HCT116 (cell line): ENCODE measurements at places on chromosomes 16 and 17. TPM values are rescaled to one million over a fixed set of nuclear protein-coding genes. Genes with fewer than 3 reads are reported as not detected.

DNA sequence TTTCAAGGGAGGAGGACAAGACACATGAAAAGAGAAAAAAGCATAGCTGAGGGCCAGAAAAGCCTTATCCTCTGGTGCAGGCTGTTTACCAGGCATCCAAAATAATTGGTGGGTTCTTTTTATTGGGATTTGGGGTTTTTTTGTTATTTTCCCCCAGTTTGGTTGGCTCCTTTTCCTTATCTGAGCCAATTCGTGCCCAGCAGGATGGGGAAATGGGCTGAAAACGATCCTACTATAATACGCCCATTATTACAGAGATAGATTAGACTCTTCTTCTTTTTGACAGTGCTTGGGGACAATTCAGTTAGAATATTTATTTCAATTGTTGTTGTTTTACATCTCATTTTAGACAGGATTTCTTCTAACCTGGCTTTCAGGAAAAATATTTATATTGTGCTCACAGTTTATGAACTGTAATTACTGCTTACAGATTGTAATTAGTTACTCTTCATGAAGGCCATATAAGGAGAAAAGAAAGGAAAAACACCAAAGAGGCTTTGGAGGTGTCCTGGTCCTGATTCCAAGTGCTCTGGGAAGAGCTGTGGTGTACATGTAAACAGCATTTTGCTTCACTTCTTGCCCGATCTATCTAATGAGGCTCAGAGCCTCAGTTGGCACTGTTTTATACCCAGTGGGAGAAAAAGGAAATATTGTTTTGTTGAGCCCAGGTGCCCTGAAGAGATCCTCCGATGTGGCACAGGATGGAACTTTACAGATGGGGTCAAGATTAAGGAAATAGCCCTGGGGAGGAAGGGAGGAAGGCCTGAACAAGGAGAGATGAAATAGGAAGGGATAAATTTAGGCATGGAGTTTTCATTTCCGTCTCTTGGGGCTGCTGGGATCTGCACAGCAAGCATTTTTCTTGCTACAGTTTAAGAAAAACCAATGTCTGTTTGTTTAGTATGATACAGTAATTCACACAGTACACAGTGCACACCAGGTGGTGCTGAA, 611 bp upstream of the ANKRD40 start:
- H3K27me3 ChIP-seq: no peaks in the 10 kb centered on the region
- no peaks in the 10 kb centered on the region for H3K36me3 ChIP-seq
- H3K27ac ChIP-seq: peak overlapping the region; percentile 96
- no peak for DNase-seq
- peaks cover 43% of the 10 kb centered on the region for H3K4me1 ChIP-seq
- peak overlapping the region; percentile 76 for H3K4me3 ChIP-seq

DNA sequence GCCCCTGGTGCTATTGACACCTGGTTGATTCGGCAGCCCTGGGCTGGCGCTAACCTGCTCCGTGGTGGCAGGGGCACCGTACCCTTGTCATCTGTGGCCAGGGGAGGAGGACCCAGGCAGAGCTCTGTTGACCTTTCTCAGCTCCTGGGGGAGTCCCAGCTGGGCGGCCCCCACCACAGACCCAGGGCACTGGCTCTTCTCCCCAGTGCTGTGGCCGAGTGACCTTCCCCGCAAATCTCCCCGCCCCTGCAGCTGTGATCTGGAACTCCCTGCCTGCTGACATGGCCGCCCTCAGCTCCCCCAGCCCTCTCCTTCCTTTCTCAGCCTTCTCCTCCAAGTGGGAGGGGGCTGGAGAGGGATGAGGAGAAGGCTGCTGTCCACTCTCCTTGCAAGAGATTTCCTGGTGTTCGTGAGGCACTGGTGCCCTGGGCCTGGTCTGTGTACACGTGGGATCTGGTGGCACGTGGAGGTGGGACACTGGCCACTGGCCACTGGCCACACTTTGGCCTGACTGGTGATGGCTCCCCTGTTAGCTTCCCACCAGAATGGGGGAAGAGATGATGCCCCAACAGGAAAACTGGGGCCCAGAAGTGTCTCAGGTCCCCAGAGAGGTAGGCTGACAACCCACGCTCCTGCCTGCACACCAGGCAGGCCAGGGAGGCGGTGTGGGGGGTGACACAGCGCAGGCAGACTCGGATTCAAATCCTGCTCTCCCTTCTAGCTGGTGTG, 8.2 kb downstream of the FMNL1 start:
- H3K36me3 ChIP-seq: no peaks in the 10 kb centered on the region
- no peak overlapping the region for H3K4me3 ChIP-seq
- no peak for DNase-seq
- no peaks in the 10 kb centered on the region for H3K27me3 ChIP-seq
- no peak overlapping the region for H3K27ac ChIP-seq

The MGAT5B gene
- total RNA-seq: 4.4 TPM

- no peaks in the 10 kb centered on the region for H3K36me3 ChIP-seq
- H3K27me3 ChIP-seq: peaks cover 5% of the 10 kb centered on the region; the same call in 1 of the 2 replicates
- no peak for DNase-seq
- H3K4me3 ChIP-seq: no peak overlapping the region
- H3K27ac ChIP-seq: no peak overlapping the region
Measured at GRCh38 chr16:58375386-58375785, 16.9 kb upstream of the GINS3 start.

- H3K27me3 ChIP-seq: no peaks in the 10 kb centered on the region
- DNase-seq: no peak
- H3K4me3 ChIP-seq: no peak overlapping the region
- no peak overlapping the region for H3K27ac ChIP-seq
- H3K4me1 ChIP-seq: no peaks in the 10 kb centered on the region
Measured at GRCh38 chr17:309361-309888, 43.2 kb downstream of the RPH3AL start.

The KRTAP4-2 gene
- total RNA-seq: not detected

DNA sequence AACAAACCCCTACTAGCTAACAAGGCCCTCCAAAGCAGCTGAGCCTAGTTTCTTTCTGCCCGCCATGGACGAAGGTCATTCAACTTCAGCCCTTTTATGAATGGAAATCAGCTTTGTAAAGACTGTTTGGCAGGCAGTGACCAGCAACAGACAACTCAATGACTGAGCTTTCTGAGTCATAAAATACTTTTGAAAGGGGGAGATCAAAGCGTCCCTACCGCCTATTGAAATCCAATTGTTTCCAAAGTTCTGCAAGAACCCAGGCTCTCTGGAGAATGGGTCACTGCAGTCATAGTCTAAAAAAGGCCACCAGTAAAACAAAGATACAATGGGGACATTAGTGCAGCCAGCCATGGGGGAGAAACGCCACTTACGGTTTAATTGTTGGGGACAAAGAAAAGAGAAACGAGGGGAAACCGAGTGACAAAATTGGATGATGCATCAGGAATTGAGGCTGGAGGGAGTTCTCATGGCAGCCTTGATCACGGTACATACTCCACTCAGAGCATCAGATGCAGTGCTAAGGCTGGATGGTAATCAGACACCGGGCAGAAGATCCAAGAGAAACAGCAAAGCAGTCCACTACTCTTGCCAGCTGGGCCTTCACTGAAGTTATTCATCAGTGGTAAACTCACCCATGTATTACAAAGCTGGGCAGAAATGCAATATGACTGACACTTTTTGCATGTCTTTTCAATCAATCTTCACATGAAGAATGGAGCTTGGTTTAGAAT, 9.8 kb downstream of the ADAMTS18 start:
- DNase-seq: no peak
- H3K27ac ChIP-seq: no peak overlapping the region
- peaks cover 38% of the 10 kb centered on the region for H3K27me3 ChIP-seq

DNA sequence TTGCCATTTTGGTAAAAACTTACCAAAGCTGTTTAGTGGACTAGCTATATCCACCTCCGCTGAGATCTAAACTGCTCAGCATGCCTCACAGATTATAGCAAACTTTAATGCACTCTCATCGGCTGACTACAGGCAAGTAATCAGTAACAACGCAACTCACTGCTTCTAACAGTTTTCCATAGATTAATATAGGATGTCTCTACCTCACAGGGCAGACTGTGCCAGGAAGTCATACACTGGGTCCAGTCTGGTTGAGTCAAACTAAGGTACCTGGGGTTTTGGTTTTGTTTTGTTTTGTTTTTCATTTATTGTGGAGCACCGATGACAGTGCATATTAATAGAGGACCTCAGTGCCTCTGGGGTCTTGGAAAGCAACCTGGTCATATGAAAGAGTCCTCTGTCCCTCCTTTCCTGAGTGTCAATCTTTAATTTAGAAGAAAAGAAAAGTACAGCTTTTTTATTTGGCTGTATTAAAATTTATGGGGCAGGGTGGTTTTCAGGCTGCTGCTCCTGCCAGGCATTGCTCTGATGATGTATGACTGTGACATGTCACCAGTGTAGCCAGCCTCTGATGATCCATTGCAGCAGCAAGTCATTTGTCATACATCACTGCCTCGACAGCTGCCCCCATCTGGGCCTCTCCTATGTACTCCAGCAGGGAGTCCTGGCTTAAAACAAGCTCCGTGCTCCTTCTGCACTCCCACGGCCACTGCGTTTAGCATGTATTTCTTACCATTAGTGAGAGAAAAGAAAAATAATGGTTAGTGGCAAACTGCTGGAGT, 854.1 kb downstream of the KCNJ2 start:
- no peak for DNase-seq
- H3K27ac ChIP-seq: no peak overlapping the region
- H3K36me3 ChIP-seq: no peaks in the 10 kb centered on the region
- no peaks in the 10 kb centered on the region for H3K27me3 ChIP-seq

DNA sequence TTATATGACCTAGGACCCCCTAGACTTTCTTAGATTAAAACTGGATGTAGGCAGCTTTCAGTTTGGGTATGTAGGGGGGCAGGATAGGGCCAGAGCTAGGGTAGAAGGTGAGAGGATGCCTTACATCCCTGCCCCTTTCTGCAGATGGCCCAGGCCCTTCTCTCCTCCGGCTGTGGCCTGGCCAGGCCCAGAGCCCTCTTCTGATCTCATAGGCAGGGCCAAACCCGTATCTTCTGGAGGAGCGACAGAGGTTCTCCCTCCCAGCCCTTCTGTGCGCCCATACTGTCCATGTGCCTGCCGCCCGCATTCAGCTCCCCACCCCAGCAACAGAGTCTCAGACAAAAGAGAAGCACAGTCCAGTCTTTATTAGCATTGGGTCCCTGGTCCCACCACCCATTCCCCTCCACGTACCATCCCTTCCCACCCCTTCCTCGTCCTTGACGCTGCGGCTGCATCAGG, 2.0 kb upstream of the TSPOAP1 start:
- H3K4me1 ChIP-seq: peaks cover 3% of the 10 kb centered on the region; the same call in 1 of the 2 replicates
- H3K27ac ChIP-seq: no peak overlapping the region

GRCh38 chr16:5428932-5429331, 331.3 kb upstream of the EEF2KMT start:
- DNase-seq: no peak
- H3K4me3 ChIP-seq: no peak overlapping the region
- H3K27me3 ChIP-seq: 0 out of 2 replicates have a peak, but pooled peaks cover 3% of the 10 kb centered on the region

The TMC8 gene
- 7.8 TPM for total RNA-seq

GRCh38 chr17:8012996-8013640, 10.7 kb downstream of the GUCY2D start:
- no peak overlapping the region for H3K4me3 ChIP-seq
- no peak overlapping the region for H3K27ac ChIP-seq
- no peak for DNase-seq
- H3K36me3 ChIP-seq: no peaks in the 10 kb centered on the region
- H3K4me1 ChIP-seq: peaks cover 8% of the 10 kb centered on the region; the same call in 1 of the 2 replicates

The TNP2 gene
- total RNA-seq: not detected

The PRR15L gene
- total RNA-seq: 0.34 TPM
